Jurkat, Clone E6-1 (cell line): ENCODE measurements at places on chromosomes 5 and 9.
A peak's percentile ranks its signal among the peaks of the same experiment; 100 is the strongest.

GRCh38 chr5:34574936-34575467, 81.1 kb upstream of the RAI14 start:
- no peak for DNase-seq

DNA sequence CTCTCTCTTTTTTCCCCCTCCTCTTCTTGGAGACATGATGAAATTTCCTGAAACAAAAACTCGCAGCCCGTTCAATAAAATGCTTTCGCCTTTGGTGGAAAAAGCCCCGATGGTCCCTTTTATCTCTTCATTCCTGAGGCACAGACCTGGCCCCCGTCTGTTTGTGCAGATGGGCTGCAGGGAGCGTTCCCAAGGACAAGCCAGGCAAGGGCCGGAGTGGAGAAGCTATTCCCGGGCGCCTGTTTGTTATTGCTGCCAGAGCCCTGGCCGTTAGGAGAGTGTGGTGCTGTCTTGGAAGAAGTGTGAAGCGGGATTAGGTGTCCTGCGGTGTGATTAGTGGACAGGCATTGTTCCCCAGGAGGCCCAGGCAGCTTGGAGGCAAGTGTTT, 71.9 kb downstream of the SMIM23 start:
- DNase-seq, result no peak

DNA sequence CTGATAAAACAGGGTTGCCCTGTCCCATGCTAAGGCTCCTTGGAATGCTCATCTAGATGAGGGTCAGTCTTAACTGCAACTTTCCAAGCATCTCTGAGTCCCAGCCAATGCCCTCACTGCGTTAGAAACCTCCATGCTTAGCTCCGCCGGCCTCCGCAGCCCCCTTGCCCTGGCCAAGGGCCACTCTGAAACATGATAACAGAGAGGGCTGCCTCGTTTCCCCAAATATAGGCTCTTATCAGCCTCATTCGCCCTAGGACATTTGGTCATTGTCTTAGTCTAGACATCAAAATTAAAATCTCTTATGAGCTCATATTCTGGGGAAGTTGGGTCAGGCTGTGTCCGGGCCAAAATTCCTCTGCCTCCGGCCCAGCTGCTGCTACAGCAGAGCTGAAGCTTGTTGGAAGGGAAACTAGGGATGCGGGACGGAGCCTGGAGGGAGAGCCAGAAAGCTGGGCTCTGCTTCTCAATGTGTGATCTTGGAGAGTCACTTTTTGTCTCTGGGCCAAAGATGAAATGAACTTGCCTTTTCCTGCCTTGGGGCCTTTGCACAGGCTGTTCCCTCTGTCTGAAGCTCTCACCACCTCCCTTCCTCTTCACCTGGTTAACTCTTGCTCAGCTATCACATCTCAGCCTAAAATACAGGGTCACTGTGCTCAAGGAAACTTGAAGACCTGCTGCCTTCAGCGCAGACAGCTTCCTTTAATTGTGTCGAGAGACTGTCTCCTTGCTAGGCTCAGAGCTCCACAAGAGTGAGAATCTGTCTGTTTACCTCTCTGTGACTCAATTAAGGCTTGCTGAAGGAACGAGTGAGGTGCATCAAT, 191.3 kb downstream of the RGS3 start:
- no peak for DNase-seq

DNA sequence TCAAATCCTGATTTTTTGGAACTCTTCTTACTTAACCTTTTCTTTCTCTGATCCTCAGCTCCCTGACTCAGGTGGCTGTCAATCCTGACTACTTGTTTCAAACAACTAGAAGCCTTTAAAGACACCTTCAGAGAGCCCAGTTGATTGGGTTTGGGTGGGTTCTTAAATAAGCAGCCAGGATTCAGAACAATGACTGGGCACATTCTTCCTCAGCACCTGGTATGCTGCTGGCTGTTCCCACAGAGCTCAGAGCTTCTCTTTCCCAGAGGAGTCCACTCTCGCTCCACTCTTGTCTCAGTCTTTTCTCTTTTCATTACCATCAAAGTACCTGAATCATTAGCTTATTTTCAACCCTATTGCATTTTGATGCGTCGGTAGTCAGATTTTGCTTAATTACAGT, 22.5 kb downstream of the PCSK5 start:
- no peak for DNase-seq

DNA sequence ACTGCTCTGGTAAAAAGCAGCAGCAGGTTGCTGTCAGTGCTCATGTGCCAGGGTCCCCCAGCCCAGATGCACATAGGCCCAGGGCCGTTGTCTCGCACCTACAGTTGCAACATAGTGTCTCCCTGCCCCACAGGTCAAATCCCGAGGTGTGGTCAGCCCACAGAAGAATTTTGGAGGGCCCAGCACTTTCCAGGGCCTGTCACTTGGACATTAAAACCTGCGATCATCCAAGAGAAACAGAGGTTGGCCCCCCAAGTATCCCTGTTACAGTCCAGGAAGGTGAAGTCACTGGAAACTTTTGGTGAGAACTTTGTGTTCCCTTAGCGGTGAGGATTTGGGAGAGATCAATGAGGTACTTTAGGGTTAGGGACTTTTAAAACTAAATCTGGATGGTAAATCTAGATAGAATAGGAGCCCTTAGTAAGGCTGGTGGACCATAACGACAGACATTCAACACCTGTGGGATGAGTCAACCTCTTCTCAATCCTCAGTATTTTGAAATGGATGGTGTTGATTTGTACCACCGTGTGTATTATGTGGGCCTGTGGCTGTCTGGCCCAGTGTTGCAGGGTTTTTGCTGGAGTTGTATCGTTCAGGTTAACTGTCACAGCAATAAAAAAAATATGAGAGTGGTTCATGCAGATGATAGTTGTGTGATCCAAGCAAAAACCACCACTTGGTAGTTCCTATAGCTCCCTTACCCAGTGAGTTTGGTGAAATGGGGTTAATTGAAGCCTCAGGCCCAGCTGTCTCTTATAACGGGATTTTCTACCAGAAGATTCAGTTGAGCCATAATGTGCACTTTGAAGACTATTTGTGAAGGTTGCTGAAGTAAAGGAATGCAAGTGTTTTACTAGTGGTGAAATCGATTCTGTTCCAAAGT, 19.2 kb downstream of the OR2S2 start:
- DNase-seq, result peak; percentile 62
